ENCODE measurements at places on chromosomes 7 and 10. TPM values are rescaled to one million over a fixed set of nuclear protein-coding genes. Genes with fewer than 3 reads are reported as not detected.

DNA sequence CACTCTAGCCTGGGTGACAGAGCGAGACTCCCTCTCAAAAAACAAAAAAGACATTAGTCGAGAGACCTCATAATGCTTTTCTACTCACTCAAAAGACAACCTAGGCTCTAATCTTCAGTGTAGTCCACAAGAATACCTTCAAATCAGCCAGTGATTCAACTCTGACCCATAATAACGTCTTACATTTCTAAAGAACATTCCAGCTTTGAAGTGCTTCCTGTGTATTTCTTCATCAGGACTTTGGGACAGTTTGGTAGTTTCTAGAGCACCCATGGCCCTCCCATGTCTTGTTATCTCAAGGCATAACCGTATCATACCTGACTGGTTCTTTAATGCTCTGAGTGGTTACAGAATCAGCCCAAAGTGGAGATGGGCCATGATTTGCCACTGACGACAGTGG is 221.3 kb downstream of the SKIDA1 start:
- H3K4me3 ChIP-seq = no peak overlapping the region
- H3K36me3 ChIP-seq = no peaks in the 10 kb centered on the region
- H3K27me3 ChIP-seq = no peaks in the 10 kb centered on the region
- no peaks in the 10 kb centered on the region for H3K4me1 ChIP-seq
- no peak for DNase-seq

Gene ABCB4
- total RNA-seq = 1.3 TPM

DNA sequence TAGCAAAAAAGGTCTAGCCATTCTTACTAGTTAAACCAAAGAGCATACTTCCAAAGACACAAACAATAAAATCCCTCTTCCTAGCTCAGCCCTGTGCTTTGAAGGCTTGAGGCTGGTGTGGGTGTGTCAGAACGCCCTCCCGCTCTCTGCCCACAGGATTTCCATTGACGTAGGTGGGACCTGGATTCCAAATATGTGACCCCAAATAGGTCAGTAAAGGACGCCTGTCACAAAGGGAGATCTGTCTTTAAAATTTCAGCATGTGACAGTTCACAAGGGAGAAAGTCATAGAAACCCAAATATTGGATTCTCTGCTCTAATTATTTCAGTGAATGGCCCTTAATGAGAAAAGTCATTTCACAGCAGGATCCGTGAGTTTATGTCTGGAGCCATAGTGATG is 39.9 kb upstream of the LYZL1 start:
- H3K4me1 ChIP-seq = no peaks in the 10 kb centered on the region
- H3K4me3 ChIP-seq = no peak overlapping the region
- H3K27me3 ChIP-seq = no peaks in the 10 kb centered on the region
- no peak overlapping the region for H3K27ac ChIP-seq

DNA sequence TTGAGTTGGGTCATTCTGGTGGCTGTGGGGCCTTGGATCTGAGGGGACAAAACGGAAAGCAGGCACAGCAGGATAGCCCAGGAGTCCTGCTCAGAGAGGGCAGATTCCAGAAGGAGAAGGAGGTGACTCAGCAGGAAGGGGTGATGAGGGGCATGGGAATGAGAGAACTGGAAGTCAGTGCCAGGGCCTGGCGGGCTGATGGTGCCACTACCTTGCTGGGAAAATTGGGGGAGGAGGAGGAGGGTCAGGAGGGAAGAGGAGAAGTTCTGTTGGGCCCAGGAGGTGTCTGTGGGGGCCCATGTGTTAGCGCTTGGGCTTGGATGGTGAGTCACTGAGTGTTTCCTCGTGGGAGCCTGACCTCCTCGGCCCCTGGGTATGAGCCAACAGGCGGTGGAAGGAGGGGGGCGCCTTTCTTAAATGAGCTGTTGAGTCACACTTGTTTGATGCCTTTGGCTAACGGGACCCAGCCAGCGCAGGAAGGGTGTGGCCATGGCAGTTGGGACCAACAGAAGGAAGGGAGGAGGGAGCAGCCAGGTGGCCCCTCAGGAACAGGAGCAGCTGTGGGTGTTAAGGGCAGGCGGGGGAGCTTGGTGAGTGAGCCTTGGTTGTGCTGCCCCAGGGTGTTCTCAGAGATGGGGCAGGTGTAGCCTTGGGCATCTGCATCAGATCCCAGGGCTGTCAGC is 130.0 kb upstream of the BTBD16 start:
- H3K4me3 ChIP-seq = no peak overlapping the region
- peak; percentile 74 for DNase-seq
- no peaks in the 10 kb centered on the region for H3K27me3 ChIP-seq
- no peaks in the 10 kb centered on the region for H3K4me1 ChIP-seq
- H3K27ac ChIP-seq = peak overlapping the region; percentile 38

GRCh38 chr7:69430384-69431021 is 167.8 kb upstream of the AUTS2 start:
- H3K27ac ChIP-seq = no peak overlapping the region
- H3K27me3 ChIP-seq = no peaks in the 10 kb centered on the region
- no peaks in the 10 kb centered on the region for H3K36me3 ChIP-seq
- no peak for DNase-seq

GRCh38 chr10:132292287-132293200 is 15.2 kb downstream of the STK32C start:
- H3K36me3 ChIP-seq = no peaks in the 10 kb centered on the region
- no peak overlapping the region for H3K27ac ChIP-seq
- H3K4me3 ChIP-seq = no peak overlapping the region
- no peaks in the 10 kb centered on the region for H3K27me3 ChIP-seq

GRCh38 chr10:114281006-114281405 is 42.0 kb downstream of the VWA2 start:
- no peaks in the 10 kb centered on the region for H3K27me3 ChIP-seq
- DNase-seq = no peak
- H3K27ac ChIP-seq = no peak overlapping the region
- no peaks in the 10 kb centered on the region for H3K4me1 ChIP-seq
- no peak overlapping the region for H3K4me3 ChIP-seq

Gene SHTN1
- total RNA-seq = 14.4 TPM

GRCh38 chr10:123649676-123650075 is 16.5 kb upstream of the GPR26 start:
- no peak overlapping the region for H3K4me3 ChIP-seq
- H3K27ac ChIP-seq = no peak overlapping the region
- H3K27me3 ChIP-seq = peaks cover 8% of the 10 kb centered on the region
- DNase-seq = peak; percentile 17

DNA sequence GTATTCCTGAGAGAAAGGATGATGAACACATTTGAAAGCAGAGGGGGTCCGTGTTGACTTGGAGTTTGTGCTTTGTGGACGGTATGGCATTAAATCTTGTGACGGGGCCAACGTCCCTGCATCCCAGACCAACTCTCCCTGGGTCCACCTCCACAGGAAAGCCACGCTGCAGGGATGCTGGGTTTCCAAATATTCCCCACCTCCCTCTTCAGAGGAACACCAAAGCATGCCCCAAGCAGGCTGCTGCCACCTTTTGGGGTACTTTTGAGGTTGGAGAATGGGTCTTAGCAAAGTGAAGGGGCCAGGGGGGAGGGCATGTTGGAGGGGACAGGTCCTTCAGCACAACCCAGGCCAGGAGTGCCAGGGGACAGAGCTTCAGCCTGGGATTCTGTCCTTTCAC is 504.4 kb downstream of the TCERG1L start:
- no peak overlapping the region for H3K27ac ChIP-seq
- H3K27me3 ChIP-seq = peaks cover 33% of the 10 kb centered on the region
- no peaks in the 10 kb centered on the region for H3K36me3 ChIP-seq
- H3K4me1 ChIP-seq = no peaks in the 10 kb centered on the region

Gene CHAT
- total RNA-seq = not detected

- DNase-seq = no peak
- H3K4me1 ChIP-seq = no peaks in the 10 kb centered on the region
- H3K27ac ChIP-seq = no peak overlapping the region
- H3K36me3 ChIP-seq = no peaks in the 10 kb centered on the region
- H3K27me3 ChIP-seq = no peaks in the 10 kb centered on the region
Measured at GRCh38 chr10:86706401-86706841, 38.1 kb downstream of the LDB3 start.

- no peaks in the 10 kb centered on the region for H3K36me3 ChIP-seq
- no peaks in the 10 kb centered on the region for H3K4me1 ChIP-seq
- DNase-seq = no peak
- H3K27ac ChIP-seq = no peak overlapping the region
Measured at GRCh38 chr7:90607196-90607595, 11.1 kb downstream of the CDK14 start.

DNA sequence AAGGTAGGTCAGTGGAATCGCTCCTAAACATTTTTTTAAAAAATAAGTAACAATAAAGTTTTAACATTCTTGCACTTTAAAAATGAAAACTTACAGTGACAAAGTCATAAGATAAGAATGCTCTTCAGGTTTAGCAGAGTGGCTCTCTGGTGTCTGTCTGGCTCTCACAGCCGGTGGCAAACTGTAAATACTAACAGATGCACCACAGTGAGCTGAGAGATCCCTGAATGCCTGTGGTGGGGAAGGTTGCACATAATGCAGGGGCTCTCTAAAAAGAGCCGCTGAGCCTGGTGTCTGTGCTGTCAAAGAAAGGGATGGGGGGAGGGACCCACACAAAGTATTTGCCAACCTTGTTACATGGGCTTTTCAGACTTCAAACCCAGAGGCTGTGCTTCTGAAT is 498.3 kb downstream of the CCSER2 start:
- H3K4me1 ChIP-seq = no peaks in the 10 kb centered on the region
- no peaks in the 10 kb centered on the region for H3K36me3 ChIP-seq
- no peak overlapping the region for H3K27ac ChIP-seq

Gene ZNF487
- 16.4 TPM for total RNA-seq

GRCh38 chr7:148930335-148930734 is 46.2 kb upstream of the EZH2 start:
- no peaks in the 10 kb centered on the region for H3K36me3 ChIP-seq
- no peak overlapping the region for H3K27ac ChIP-seq
- H3K4me1 ChIP-seq = no peaks in the 10 kb centered on the region
- H3K27me3 ChIP-seq = no peaks in the 10 kb centered on the region
- DNase-seq = no peak

GRCh38 chr10:62681211-62681940 is 123.1 kb upstream of the ADO start:
- no peak for DNase-seq
- H3K4me1 ChIP-seq = no peaks in the 10 kb centered on the region
- no peak overlapping the region for H3K4me3 ChIP-seq
- no peak overlapping the region for H3K27ac ChIP-seq
- no peaks in the 10 kb centered on the region for H3K36me3 ChIP-seq

Gene SCIN
- 1.3 TPM for total RNA-seq

DNA sequence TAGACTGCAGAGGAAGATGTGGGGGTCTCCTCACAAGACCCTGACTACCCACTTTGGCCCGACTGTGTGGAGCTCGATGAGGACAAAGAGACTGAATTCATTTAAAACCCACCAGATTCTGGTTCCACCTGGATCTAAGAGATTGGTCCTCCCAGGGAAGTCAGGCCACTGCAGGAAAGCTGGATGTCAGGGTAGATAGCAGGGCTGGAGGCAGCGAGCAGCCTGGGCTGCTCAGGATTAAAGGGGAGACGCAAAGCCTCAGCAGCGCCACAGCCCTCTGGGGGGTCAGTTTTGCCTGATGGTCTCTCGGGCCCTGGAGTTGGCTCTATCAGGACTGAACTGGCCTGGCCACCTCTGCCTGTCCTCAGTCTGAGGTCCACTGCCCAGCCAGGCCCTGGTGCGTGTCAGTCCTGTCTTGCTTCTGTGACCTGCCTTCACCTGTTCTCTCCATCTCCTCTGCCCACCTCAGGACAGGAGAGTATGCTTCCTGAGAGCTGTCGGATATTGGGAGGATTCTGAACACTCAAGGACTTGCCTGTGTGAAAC is 12.2 kb upstream of the KLRG2 start:
- H3K27me3 ChIP-seq = no peaks in the 10 kb centered on the region
- DNase-seq = no peak
- H3K4me3 ChIP-seq = no peak overlapping the region
- no peak overlapping the region for H3K27ac ChIP-seq
- no peaks in the 10 kb centered on the region for H3K36me3 ChIP-seq

Gene FAM131B
- 2.3 TPM for total RNA-seq

GRCh38 chr10:13899941-13900340 is 313.2 kb downstream of the PRPF18 start:
- H3K36me3 ChIP-seq = no peaks in the 10 kb centered on the region
- DNase-seq = no peak
- H3K27ac ChIP-seq = no peak overlapping the region

Gene KIN
- 5.9 TPM for total RNA-seq

DNA sequence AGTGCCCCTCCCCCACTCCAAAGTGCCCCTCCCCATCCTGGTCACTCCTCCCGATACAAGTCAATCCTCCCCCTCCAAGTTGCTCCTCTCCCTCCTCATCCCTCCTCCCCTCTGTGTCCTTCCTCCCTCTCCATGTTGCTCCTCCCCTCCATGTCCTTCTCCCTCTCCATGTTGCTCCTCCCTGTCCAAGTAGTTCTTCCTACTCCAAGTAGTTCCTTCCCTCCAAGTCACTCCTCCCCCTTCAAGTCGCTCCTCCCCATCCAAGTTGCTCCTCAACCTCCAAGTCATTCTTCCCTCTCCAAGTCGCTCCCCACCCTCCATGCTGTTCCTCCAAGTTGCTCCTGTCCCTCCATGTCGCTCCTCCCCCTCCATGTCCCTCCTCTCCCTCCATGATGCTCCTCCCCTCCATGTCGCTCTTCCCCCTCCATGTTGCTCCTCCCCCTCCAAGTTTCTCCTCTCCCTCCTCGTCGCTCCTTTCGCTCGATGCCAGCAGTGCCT is 8.6 kb upstream of the WBP1L start:
- H3K4me3 ChIP-seq = no peak overlapping the region
- DNase-seq = no peak
- H3K27ac ChIP-seq = no peak overlapping the region
- H3K4me1 ChIP-seq = no peaks in the 10 kb centered on the region
- no peaks in the 10 kb centered on the region for H3K36me3 ChIP-seq

Gene PNPLA8
- 48.5 TPM for total RNA-seq

- DNase-seq = no peak
- H3K36me3 ChIP-seq = peaks cover 4% of the 10 kb centered on the region
- no peaks in the 10 kb centered on the region for H3K27me3 ChIP-seq
- no peak overlapping the region for H3K4me3 ChIP-seq
- H3K4me1 ChIP-seq = no peaks in the 10 kb centered on the region
Measured at GRCh38 chr7:2272031-2272430, 30.0 kb downstream of the NUDT1 start.

DNA sequence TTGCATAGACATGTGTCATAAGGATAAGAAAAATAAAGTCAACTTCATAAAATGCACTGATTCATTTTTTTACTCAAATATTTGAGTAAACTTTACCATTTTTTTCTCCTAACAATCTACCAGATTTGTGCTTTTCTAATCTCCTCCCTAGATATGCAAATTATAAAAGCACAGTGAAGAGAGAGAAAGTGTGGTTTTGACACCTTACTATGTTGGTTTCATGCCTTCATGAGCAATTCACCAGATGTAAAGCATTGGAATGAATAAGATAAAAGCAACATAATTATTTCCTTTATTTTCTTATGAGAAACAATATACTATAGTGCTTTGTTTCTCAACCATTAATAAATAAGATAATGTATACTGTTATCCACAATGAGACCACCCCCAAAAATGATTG is 432.5 kb upstream of the PCDH15 start:
- H3K27me3 ChIP-seq = no peaks in the 10 kb centered on the region
- H3K36me3 ChIP-seq = no peaks in the 10 kb centered on the region
- H3K4me3 ChIP-seq = no peak overlapping the region
- no peak for DNase-seq
- no peak overlapping the region for H3K27ac ChIP-seq
- no peaks in the 10 kb centered on the region for H3K4me1 ChIP-seq

- no peaks in the 10 kb centered on the region for H3K27me3 ChIP-seq
- H3K4me1 ChIP-seq = no peaks in the 10 kb centered on the region
- no peak for DNase-seq
Measured at GRCh38 chr7:152341039-152341913, 94.5 kb downstream of the KMT2C start.

Gene FRG2B
- total RNA-seq = not detected

Data from breast epithelium (tissue), 4 donors.